ENCODE measurements at places on chromosomes 3 and 15.

DNA sequence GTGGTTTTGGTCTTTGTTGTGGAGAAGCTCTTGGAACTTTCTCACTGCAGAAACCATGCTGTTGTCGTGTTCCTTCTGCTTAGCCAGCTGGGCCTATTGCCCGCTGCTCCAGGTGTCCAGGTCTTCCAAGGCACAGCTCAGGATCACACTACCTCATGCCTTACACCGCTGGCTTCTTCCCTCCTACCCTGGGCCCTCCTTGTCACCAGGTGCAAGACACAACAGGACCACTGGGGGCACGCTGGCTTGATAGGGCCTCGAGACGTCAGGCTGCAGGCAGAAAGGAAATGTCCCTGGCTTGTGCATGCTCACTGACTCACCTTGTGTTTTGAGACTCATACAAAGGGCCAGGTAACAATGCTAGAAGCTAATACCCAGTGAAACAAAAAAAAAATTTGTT is 32.3 kb downstream of the PAQR9 start:
- DNase-seq, result no peak

- DNase-seq, result no peak
Measured at GRCh38 chr3:55332176-55332575, 154.9 kb downstream of the WNT5A start.

GRCh38 chr3:190158261-190158660 is 37.6 kb upstream of the P3H2 start:
- no peak for DNase-seq

DNA sequence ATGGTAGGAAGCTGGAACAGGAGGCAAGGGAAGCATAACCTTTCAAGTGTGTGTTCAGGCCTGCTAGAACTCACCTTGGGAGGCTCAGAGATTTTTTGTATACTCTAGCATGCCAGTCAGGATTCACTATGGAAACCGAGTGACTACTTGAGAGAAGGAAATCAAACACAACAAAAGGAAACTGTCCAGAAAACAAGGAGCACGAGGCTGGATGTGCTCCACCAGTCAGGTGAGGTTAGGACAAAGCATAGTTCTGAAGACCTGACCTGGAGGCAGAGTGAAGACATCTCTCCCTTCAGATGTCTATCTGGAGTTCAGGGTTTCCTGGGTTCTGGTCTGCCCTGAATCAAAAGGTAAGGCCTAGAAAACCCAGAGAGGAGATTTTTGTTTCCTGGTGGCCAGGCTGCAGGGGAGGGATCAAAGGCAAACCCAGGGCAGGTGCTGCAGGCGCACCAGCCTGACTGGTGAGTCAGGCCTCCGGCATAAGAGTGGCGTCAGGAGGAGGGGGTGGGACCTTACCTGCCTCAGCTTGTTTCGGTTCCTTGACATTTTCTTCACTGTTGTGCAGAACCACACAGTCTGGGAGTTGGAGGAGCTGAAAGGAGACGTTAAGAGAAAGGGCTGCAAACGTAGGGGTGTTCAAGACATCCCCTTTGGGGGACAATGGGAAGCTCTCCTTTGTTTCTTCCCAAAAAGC is 52.2 kb upstream of the OSBPL11 start:
- DNase-seq, result no peak

DNA sequence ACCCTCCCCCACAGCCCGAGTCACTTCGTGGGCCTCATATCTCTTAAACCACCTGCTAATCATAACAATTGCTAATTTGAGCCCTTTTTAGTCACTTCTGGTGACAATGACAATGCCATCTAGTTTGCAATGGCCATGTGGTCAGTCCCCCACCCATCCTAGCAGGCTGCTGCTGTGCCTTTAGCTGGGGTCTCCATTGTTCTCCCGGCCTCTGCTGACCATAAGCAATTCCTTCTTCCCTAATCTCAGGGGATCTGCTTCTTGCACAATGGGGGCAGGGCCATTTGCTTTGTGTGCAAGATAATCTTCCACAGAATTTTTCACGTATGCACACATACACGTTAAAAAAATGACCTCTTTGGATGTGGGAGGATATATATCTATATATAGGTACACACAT is 406.1 kb upstream of the ONECUT1 start:
- DNase-seq, result no peak

GRCh38 chr3:123686251-123686650 is 101.4 kb upstream of the HACD2 start:
- DNase-seq, result no peak

DNA sequence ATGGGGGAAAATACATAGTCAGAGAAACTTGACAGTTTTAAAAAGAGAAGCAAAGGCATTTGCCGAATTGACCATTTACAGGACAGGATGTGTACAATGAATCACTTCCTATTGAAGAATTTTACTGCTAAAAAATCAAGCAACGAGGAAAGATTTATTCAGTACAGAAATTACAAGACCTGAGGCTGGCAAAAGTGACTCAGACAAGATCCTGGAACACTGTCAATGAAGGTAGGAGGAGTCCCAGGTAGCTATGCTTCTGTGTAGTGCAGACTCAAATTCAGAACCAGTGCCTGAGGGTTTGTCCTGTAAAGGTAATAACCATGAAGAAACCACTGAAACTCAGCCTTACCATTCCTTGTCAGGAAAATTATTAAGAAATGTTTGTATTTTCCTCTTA is 120.9 kb downstream of the ZMAT3 start:
- DNase-seq, result no peak

- DNase-seq, result no peak
Measured at GRCh38 chr15:59244337-59244736, 37.7 kb downstream of the LDHAL6B start.

DNA sequence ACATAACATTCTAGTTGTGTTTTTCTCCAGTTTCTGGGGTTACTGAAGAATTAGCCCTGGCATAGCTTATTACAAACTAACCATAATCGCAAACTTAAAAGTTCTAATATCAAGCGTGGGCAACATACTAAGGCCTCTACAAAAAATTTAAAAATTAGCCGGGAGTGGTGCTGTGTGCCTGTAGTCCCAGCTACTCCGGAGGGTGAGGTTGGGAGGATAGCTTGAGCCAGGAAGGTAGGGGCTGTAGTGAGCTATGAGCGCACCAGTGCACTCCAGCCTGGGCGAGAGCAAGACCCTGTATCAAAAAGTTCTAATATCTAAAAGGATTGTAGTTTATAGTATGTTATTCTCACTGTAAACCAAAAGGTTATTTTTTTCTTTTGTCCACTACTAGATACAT is 1.1 kb downstream of the OIP5 start:
- DNase-seq, result no peak

DNA sequence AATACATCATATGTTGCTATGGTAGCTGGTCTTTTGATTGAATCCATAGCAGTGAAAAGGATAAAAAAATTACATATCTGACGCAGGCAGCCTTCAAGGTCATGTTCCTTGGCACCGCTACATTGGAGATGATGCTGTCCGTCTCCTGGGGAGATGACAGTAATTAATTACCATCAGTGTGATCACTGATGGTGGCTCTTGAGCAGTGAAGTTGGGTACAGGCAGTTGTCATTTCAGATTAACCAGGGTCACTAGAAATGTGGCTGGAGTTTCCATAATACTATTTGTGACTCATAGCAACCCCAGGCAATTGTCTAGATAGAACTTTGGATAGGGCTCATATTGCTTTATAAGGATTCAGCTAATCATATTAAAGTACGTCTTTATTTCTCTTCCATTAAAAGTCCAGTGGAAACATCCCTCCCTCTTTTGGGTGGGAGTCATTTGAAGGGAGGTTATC is 136.3 kb downstream of the THSD4 start:
- DNase-seq, result no peak

GRCh38 chr3:110378481-110378880 is 693.1 kb upstream of the NECTIN3 start:
- no peak for DNase-seq

DNA sequence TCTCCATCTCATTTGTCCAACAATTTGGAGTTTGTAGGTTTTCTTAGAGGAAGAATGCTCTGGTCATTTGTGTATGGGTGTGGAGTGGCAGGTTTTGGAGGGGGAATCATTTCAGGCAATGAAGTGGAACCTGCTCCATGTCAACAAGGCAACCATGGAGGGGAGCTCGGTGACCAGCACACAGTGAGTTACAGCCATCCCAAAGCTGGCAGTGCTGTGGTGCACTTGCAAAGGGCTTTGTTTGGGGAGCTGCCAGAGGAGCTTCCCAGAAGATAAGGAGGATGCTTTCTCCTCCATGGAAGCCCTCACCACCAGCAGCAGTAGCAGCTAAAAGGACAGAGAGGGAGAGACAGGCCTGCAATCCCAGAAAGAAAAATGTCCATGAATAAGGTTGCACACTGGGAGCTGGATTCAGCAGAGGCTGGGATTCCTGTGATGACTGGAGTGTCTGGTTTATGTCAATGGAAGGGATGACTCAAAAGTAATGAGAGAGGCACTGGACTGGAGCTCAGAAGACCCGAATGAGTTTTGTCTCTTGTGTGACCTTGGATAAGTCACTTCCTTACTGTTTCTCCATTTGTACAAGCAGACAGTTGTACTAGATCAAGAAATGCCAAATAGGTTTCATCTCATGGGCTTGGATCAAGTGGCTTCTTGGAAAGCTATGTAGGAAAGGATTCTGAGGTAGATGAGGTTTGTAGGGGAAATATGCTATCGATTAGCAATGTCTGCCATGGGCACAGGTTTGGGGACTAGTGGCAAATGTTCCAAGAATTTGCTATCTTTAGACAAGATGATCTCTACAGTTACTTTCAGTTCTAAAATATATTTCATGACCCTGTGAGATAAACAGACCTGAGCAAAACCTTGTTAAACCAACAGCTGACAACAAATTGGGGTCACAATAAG is 27.2 kb upstream of the UBE2Q2 start:
- no peak for DNase-seq

GRCh38 chr3:41364736-41365135 is 165.4 kb downstream of the CTNNB1 start:
- DNase-seq, result no peak

DNA sequence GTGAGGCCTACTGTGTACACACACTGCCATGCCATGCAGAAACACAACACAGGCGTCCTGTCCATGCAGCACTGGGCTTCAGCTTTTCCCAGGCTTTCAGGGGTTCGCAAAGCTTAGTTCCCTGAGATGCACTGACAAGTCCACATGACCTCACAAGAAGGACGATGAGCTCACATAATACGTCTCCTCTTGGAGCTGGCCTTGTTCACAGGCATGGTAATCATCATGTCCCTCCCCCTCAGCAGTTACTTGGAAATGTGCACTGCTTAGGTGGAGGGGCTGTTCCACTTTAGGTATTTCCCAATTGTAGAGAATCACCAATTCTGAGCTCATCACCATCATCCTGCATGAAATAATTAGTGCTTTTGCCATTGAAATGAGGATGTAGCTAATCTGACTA is 308.8 kb downstream of the LRTM1 start:
- DNase-seq, result no peak

DNA sequence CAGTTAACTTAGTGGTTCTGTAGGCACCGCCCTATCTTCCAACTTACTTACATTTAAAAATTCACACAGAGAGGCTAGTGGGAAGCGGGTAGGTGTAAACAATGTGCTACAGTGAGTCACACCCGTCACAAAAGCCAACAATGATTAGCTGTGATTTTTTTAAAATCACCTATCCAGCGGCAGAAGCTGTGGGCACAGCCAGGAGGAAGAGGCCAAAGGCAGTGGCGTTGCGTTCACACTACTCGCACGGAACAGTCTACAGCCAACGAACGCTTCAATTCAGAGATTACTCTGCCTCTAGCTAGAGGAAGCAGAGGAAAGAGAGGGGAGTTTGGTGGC is 2.5 kb upstream of the NLGN1 start:
- DNase-seq, result no peak

DNA sequence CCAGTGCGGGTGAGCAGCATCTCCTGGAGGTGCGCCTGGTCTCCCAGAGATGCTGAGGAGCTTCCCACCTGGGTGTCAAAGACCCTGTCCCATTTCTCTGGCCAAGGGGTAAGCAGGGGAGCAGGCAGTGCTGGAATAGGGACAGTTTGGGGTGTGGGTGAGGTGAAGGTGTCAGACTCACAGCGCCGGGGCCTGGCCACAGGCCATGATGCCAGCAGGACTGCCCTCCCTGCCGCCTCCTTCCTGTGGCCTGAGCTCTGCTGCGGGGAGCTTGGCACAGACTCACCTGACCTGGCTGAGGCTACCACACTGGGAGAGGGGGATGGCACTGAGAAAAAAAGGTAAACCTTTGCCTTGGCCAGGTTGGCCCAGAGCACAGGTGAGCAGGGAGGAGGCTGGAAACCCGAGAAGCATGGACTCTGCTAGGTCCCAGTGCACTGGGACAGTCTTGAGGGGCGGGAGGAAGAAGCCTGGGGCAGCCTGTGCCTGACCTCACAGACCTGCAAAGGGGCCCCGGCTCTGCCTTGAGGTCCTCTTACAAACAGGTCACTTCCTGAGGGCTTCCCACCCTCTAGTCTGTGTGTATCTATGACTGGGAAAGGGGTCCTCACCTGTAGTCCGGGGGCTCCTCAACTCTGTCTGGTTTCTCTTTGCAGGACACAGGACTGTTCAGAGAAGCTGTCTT is 28.2 kb downstream of the GRAMD2A start:
- DNase-seq, result no peak

DNA sequence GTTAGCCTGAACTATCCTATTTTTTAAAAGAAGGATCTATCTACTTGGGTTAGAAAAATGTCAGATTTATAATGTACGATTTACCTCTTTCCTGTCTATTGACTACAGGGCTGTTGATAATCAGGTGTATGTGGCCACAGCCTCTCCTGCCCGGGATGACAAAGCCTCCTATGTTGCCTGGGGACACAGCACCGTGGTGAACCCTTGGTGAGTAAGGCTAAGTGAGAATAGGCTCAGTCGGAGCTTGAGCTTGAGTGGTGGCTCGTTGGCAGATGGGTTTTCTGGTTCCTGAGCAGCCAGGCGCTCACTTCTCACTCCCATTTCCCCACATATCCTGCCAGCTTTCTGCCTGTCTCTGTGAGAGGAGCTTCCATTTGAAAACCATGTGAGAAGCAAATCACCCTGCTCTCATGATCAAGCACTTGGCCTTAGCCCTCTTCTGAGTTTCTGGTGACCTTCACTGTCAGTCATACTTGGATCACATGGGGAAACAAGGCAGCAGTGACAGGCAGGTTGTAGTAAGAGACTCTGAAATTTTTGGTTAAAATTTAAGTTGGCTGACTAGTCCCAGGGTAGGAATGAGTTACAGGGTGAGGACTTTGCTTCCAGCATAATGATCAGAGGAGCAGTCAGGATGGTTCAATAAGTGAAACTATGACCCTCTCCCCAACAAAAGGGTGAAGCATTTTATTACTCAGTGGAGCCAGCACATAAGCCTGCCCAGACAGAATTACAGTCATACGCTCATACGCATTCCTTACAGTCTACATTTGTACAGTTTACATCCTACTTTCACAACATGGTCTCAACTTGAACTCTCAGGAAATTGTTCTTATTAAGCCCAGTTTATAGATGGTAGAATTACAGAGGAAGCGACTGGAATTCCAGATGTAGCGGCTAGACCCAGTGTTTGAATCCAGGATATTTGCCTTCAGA is 18.0 kb downstream of the NIT2 start:
- no peak for DNase-seq

GRCh38 chr15:56207092-56207491 is 36.6 kb downstream of the RFX7 start:
- DNase-seq, result no peak

Measured in Panc1 (cell line).